ENCODE measurements at places on chromosomes 1 and 21.
A peak's percentile ranks its signal among the peaks of the same experiment; 100 is the strongest.

- no peak for DNase-seq
Measured at GRCh38 chr21:38490411-38491020, 7.8 kb downstream of the ERG start.

DNA sequence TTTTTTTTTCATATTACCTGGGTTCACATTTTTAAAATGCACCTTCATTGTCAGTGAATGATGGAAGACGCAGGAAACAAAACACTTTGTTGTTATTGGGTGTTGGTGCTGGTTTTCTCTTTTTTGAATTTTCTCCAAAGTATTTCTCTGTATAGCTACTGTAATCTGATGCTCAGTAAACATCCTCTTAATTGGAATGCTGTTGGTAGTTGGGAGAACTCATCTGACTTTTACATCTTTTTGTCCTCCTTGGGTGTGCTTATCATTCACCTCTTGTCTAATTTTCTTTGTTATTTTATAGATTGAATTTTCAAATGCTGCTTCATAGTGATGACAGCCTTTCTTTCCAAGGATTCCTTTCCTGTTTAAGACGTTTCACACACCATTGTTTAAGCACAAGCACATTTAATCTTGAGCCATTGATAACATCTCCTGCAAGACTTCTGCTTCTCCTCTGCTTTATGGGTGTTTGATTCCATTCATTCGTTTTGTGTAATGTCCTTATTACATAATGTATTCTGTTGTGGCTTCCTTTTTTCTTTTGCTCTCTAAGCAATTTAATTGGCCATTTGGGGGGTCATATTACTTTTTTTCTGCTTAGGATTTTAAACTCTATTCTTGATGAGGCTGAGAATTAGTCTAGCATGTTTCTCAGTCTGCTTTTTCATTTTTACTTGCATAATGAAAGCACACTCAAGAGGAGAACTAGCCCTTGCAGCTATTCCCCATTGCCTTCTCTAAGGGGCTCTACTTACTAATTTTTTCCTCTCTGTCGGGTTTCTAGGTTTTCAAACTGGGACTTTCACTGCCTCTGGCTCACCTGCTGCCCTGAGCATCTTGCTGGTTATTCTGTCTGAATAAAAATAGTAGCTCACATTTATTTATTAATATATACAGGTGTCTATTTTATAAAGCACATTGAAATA is 42.0 kb upstream of the CD34 start:
- DNase-seq: no peak

DNA sequence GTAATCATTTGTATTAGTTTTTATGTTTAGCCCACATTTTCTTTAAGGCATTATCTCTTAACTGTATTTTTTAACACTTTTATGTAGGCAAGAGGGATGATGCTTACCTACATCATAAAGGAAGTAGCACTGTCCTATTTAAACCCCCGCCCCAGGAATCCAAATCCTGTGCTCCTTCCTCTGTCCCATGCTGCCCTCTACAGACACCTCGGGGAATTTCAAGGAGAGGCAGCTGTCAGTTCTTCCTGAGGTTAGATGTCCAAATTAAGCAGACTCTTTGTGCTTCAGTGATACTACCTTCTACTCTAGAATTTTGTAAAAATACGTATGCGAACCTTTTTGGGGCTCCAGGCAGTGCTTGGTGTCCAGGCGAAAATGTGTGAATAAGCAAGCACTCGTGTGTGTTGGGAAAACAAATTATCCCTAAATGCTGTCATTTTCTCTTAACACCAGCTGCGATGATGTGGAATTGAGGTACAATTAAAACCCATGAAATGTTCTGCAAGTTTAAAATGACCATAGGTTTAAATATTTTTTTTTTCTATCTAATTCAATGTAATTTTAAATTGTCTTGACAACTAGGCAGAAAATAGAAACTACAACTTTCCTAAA is 19.2 kb downstream of the CRCT1 start:
- peak; percentile 76 for DNase-seq

GRCh38 chr1:43836267-43836951 is 97.2 kb upstream of the ARTN start:
- DNase-seq: no peak

- no peak for DNase-seq
Measured at GRCh38 chr1:210358626-210359025, 29.9 kb downstream of the HHAT start.

DNA sequence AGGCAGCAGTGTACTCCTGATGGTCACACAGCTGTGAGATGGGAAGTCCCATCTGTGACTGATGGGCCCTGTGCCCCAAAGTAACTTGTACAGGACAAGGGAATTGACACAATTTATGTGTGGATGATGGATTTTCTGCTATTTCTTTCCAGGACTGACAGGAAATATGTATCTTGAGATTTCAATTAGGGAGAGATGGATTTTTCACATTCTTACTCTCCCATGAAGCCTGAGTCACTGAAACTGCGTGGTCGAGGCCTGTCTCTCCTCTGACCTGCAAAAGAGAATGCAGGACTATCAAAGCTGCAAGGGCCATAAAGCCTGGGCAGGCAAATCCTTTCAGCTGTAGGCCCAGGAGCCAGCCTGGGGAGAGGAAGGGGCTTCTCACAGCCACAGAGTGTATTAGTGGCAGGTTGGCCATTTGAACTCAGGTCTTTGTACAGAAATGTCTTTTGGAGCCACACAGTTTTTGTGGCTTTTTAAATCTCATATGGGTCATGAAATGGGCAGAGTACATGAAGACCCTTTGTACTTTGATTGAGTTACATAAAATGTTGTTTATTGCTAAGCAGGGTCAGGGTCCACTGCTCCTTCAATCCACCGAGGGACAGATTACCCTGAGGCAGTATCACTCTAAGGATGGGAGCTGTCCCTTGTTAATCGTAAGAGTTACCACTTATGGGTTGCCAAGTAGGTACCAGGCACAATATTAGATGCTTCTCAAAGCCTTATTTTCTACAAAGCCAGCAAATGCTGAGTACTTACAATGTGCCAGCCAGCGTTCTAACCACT is 14.8 kb downstream of the ALX3 start:
- DNase-seq: no peak

- DNase-seq: no peak
Measured at GRCh38 chr1:246680190-246680589, 44.0 kb upstream of the SCCPDH start.

DNA sequence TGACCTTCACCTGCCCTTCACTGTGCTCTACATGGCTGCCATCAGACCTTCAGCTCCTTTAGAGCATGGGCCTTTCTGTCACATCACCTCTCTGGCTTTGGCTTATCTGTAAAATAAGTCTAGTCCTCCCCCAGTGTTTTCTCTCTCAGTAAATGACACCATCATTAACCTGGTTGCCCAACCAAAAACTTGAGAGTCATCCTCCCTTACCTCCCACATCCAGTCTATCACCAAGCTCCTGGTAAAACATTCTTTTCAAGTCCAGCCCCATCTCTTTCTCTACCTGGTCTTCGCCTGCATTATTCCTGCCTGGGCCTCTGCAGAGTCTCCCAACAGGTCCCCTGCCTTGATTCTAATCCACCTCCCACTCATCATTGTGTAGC is 13.1 kb downstream of the SLC26A9 start:
- no peak for DNase-seq

GRCh38 chr1:24699628-24700027 is 45.6 kb upstream of the CLIC4 start:
- DNase-seq: no peak

GRCh38 chr1:94951046-94951445 is 24.1 kb upstream of the CNN3 start:
- DNase-seq: no peak

DNA sequence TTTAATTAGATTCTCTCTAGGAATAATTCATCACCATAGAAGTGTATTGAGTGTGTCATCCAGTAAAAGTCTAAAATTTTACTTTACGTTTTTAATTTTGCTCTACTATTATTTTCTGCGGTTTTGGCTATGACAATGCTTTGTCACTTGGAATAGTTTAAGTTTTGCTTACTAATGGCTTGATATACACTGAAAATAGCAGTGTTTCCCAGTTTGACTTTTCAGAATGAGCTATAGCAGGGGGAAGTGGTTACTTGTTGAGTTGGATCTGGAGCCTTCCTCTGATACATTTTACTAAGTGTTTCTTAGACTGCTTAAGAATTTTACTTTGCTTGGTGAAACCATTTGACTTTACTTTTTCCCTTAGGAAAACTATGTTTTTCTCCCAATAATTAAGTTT is 5.0 kb downstream of the DNAJC16 start:
- DNase-seq: no peak

DNA sequence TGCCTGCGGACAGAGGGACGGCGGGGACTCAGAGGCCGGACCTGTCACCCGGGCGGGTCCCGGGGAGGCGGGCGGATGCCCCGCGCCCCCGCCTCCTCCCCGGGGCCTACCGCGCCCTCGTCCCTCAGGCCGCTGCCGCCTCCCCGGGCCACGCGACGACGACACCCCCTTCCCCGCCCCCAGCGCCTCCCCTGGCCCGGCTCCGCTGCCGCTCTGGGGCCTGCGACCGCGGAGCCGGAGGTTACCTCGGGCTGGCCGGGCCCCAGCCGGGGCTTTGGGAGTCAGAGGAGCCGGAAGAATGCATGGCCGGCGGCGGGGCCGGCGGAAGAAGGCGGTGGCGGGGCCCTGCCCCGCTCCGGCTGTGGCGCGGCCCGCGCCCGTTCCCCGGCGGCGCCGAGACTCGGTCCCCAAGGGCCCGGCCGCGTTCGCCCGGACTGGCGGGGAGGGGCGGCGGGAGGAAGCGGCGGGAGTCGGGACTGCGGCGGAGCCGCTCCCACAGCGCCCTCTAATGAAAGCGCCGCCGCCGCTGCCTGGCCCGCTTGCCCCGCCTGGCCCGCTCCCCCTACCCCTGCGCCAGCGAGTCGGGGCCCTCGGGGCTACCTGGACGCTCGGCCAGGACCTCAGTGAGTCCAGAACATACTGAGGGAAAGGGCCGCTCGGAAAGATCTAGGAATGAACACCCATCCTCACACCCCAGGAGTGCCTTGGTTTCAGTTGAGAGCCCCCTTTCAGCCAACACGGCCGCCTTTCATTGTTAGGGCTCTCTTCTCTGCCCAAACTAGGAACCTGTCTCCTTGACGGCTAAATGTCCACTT is at the start of gene LPGAT1:
Gene LPGAT1, minus strand, starts transcription at position 436 of the 815 bp plus-strand sequence. CDS start 1,467 bp downstream, outside the sequence.
- peak; percentile 77 for DNase-seq

- DNase-seq: no peak
Measured at GRCh38 chr1:203453616-203454015, 22.0 kb upstream of the PRELP start.

- no peak for DNase-seq
Measured at GRCh38 chr21:32934829-32935228, 90.9 kb upstream of the OLIG2 start.

GRCh38 chr1:47713333-47713953 is 275.6 kb downstream of the FOXD2 start:
- no peak for DNase-seq

DNA sequence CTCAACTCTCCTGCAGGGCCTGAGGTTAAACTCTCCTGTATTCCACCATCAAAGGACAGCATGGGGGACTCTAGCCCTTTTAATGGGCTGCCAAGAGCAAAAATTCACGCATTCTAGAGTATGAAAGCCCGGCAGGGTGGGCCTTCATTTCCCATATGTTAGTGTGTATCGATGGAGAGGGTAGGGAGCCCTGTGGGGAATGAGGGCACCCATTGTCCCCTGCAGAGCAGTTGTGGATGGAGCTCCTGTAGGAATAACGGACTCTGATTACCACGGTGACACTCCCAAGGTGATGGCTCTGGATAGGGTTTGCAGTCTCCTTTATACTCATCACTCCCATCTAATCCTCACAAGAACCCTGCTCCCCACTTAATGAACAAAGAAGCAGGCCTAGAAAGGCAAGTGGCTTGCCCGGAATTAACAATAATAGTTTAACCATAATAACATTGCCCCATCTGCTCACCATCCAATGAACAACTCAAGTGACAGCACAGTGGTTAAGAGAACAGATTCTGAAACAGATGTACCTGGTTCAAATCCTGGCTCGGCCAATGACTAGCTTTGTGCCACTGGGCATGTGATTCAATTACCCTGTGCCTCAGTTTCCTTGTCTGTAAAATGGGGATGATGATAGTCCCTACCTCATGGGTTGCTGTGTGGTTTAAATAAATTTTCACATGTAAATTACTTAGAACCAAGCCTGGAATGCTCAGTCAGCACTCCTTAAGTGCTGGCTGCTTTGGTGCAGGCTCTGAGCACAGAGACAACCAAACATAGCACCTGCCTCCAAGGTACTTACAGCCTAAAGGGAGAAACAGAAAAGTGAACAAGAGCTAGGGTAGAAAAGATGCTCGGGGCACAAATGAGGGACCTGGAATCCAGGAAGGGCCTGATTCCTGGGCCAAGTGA is 29.0 kb downstream of the HIVEP3 start:
- DNase-seq: no peak

DNA sequence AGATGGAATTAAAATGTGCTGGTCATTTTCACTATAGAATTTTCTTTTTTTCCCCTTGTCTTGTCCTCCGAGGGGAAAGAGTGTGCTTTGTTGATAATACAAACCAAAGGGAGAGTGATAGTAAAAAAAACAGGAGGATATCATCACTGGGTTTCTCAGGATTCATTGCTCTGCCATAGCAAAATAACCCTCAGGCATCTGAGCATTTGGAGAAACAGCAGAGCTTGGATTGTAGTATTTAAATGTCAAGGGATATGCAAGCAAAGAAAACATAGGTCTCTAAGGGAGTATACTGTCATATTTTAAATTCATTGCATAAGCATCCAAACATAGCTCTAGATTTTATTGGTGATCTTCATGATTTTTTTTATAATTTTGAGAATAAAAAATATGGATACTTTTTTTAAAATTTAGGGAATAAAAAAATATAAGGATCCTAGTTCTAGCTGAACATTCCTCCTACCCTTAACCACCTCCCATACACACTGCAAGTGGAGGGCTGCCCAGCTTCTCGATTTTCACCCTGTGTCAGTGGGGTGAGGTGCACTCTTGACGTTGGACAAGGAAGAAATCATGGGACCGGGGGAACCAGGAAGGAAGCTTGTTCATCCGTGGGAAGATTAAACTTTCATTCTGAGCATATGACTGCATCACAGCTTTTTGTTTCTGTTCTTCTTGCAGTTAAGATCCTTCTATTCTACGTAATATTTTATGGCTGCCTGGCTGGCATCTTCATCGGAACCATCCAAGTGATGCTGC is 4.4 kb downstream of the ATP1B1 start:
- DNase-seq: no peak

- no peak for DNase-seq
Measured at GRCh38 chr1:41894101-41894807, 24.5 kb downstream of the HIVEP3 start.

- peak; percentile 29 for DNase-seq
Measured at GRCh38 chr1:17004466-17005364, 7.0 kb downstream of the ATP13A2 start.

GRCh38 chr1:190273161-190273560 is 204.5 kb downstream of the BRINP3 start:
- DNase-seq: no peak

DNA sequence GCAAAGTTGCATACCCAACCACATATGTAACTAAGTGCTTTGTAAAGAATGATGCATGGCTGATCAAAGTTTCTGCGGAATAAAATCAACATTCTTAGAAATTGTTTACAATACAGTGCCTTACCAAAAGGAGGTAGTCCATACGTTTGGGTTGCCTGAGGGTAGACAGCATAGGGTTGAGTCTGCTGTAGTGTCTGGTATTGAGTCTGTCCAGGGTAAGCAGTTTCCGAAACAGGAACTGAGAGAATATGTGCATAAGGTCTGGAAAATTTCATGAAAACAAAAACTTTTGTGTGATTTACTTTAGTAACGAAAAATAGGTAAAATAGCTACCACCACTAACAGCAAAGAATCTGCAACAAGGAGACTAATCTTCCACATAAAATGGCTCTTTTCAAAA is 53.0 kb downstream of the EYA3 start:
- no peak for DNase-seq

All from A549 (cell line).